ENCODE measurements at places on chromosomes 4 and X. TPM values are rescaled to one million over a fixed set of nuclear protein-coding genes. Genes with fewer than 3 reads are reported as not detected.

DNA sequence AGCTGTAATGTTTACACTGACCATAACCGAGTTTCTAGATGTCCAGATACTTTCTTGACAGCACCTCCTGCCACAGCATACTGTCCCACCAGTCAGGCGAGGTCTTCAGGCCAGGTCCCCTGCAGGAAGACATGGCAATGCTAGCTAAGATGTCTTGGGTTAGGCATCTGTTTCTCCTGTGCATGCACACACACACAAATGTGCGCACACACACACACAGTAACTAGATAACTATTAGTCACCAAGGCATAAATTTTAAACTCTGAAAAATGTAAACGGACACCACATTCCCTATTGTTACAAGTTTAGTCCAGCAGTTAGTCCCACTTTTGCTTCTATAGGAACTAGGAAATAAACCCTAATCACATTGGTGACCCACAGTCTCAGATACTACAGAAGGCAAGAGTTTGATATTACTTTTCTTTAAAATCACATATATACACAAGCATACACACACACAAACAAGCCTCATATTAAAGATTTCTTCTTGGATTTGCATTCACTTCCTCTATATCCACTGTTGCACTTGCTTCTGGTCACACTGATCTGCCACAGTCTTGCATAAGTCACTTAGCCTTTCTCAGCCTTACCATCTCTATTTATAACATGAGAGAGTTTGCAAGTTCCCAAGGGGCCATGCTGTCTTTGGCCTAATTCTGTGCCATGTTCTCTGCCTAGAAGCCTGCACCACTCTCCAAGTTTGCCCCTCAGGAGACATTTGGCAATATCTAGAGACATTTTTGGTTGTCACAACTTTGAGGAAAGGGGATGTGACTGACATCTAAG is 32.2 kb downstream of the IL21 start:
- DNase-seq, result no peak

- no peak for DNase-seq
Measured at GRCh38 chrX:124818033-124818432, 471.7 kb downstream of the SH2D1A start.

DNA sequence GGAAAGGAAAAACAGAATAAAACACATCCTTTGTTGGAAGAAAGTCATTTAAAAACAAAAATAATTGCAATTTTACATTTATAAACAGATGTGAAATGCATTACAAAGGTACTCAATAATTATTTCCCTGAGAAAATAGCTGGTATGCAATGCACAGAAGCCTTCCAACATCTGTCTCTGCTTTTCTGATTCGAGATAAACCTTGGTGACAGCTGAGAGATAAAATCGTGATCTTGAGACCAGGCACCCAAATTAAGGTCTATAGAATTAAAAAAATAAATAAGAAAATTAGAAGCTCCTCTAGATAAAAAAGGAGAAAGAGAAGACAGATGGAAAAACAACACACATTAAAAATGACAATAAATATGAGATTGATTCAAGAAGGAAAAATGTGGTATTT is 544.0 kb downstream of the SPRY1 start:
- DNase-seq, result no peak

DNA sequence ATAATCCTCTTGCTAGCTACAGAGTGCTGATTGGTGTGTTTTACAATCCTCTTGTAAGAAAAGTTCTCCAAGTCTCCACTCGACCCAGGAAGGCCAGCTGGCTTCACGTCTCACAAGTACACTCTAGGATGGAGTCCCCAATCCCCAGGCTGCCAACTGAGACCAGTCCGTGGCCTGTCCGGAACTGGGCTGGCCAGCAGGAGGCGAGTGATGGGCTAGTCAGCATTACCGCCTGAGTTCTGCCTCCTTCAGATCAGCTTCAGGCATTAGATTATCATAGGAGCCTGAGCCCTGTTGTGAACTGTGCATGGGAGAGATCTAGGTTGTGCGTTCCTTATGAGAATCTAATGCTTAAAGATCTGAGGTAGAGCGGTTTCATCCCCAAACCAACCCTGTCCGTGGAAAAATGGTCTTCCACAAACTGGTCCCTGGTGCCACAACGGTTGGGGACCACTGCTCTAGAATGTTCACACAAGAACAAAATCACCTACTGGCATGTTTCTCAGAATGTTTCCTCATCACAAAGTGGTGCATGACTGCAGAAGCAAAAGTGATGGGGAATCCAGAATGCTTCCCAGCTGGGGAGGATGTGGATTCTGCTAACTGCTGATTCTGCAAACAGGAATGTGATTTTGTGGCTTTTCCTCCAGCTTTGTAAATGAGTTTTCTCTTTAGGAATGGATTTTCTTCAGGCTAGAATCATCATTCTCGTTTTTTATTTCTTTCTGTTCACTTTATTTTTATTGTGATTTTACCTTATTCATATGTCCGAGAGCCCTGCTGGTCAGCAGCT is 40.9 kb downstream of the SEPTIN11 start:
- DNase-seq, result no peak

Gene TRAM1L1
- total RNA-seq, result 0.11 TPM

DNA sequence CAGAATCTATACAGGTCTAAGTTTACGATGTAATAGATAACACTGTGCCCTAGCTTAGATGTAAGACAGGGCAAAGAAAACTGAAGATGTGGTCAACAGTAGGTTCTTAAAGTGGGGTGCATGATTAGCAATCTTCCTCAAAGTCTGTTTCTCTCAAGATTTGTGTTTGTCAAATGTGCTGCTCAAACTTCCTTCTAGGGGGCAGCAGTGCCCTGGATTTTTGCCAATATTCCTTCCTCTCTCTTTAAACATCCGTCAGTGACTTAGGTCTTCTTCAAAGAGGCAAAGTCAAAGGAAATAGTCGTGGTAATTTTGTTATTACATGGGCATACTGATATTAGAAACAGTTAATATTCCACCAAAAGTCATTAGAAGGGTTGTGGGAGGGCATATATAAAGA is 4.2 kb upstream of the PDHA2 start:
- no peak for DNase-seq

GRCh38 chr4:92421920-92422319 is 118.2 kb downstream of the GRID2 start:
- no peak for DNase-seq

DNA sequence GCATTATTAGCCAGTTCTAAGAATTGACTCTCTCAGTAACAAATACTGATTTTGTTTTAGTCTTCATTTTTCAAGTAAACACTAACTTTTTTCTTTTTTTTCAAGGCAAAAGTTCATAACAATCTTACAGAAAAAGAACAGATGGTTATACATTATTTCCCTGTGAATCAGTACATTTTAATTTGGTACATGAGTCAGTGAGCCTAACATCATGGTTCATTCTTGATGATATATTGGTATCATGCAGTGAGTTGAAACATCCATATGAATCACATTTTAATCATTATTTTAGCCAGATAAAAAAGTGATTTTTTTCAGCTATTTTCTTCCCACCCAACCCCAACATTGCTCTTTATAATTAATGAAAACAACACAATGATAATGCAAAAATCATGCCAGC is 184.3 kb upstream of the TACR3 start:
- DNase-seq, result no peak

- no peak for DNase-seq
Measured at GRCh38 chrX:5113128-5113527, 1115.5 kb downstream of the NLGN4X start.

DNA sequence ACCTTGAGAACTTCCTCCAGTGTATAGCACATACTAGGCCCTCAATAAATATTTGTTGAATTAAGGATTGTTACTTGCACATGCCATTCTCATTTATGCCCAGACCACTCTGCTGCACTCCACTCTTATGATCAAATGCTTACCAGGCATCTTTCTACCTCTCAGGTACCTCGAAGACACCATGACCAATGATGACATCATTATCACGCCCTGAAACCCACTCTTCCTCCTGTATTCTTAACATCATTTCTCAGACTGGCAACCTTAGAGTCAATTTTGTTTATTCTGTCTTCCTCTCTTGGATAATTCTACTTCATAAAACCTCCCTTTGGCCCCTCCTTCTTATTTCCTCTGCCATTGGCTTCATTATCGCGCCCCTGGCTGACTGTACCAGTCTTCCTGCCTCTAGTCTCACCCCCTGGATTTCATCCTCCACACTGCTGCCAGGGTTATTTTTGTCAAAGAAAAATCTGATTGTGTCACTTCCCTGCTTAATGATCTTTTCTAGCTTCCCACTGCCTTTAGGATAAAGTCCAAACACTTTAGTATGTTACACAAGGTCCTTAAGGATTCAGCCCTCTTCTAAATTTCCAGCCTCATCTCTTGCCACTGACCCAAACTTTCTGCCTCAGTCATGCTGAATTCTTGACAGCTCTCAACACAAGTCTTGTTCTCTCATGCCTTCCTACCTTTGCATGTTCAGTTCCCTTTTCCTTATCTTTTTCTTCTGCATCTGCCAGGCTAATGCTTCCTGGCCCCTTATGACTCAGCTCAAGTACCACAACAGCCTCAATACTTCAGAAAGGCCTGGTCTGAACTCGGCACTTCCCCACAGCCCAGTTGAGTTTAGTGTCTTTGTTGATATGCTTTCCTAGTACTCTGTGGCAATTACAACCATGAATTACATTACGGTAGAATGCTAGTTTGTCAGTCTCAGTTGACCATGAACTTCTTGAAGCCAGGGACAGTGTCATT is 45.8 kb downstream of the HDAC8 start:
- no peak for DNase-seq

- DNase-seq, result no peak
Measured at GRCh38 chr4:88002786-88003185, 4.6 kb upstream of the PKD2 start.

Gene ZFP92
- 0.34 TPM for total RNA-seq

GRCh38 chr4:186109245-186109644 is 4.7 kb downstream of the FAM149A start:
- DNase-seq, result no peak
